ENCODE measurements at places on chromosomes 12 and 14. TPM values are rescaled to one million over a fixed set of nuclear protein-coding genes. Genes with fewer than 3 reads are reported as not detected.
A peak's percentile ranks its signal among the peaks of the same experiment; 100 is the strongest.

KCNH5 gene
- total RNA-seq, result not detected

EPYC gene
- not detected for total RNA-seq

HOXC12 gene
- not detected for total RNA-seq

CLEC6A gene
- not detected for total RNA-seq

DNA sequence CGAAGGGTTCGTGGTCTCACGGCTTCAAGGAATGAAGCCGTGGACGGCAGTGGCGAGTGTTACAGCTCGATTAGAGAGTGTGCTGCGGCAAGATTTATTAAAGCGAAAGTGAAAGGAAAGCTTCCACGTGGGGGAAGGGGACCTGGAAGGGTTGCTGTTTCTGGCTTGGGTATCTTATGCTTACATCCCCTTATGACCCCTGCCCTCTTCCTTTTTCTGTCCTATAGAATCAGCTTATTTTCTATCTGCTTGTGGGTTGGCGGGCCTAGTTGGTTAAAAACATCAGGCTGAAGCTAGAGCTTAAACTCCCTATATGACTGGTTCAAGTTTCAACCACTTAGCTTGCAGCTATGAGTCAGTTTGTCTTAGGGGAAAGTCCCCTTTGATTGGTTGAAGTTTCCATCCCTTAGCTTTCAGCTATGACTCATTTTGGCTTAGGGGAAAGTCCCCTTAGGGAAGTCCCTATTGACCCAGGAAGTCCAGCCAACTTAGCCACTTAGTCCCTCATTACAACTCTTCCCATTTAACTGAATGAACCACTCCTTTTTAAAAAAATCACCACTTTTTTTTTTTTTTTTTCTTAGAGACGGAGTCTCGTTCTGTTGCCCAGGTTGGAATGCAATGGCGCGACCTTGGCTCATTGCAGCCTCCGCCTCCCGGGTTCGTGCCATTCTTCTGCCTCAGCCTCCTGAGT is 1494.7 kb upstream of the TMEM132C start:
- H3K4me1 ChIP-seq, result peaks cover 31% of the 10 kb centered on the region
- peak; percentile 69 for DNase-seq

All from activated CD4-positive, alpha-beta T cell treated with anti-CD3 and anti-CD28 coated beads for 36 hours (primary cell).